ENCODE measurements at places on chromosomes 1 and 21. TPM values are rescaled to one million over a fixed set of nuclear protein-coding genes. Genes with fewer than 3 reads are reported as not detected.

Gene AZIN2
- 2.1 TPM for total RNA-seq

Gene ATP5PF
- total RNA-seq, result 79.8 TPM

Gene KCTD3
- 51.5 TPM for total RNA-seq

Gene NHLH1
- total RNA-seq, result under 0.01 TPM

Gene SPRR2A
- not detected for total RNA-seq

Gene C8A
- not detected for total RNA-seq

Measured in articular chondrocyte of knee joint (primary cell).